ENCODE measurements at places on chromosomes 3 and 15. TPM values are rescaled to one million over a fixed set of nuclear protein-coding genes. Genes with fewer than 3 reads are reported as not detected.
A peak's percentile ranks its signal among the peaks of the same experiment; 100 is the strongest.

GRCh38 chr3:184610245-184610871 is 48.8 kb downstream of the EPHB3 start:
- DNase-seq = no peak

DNA sequence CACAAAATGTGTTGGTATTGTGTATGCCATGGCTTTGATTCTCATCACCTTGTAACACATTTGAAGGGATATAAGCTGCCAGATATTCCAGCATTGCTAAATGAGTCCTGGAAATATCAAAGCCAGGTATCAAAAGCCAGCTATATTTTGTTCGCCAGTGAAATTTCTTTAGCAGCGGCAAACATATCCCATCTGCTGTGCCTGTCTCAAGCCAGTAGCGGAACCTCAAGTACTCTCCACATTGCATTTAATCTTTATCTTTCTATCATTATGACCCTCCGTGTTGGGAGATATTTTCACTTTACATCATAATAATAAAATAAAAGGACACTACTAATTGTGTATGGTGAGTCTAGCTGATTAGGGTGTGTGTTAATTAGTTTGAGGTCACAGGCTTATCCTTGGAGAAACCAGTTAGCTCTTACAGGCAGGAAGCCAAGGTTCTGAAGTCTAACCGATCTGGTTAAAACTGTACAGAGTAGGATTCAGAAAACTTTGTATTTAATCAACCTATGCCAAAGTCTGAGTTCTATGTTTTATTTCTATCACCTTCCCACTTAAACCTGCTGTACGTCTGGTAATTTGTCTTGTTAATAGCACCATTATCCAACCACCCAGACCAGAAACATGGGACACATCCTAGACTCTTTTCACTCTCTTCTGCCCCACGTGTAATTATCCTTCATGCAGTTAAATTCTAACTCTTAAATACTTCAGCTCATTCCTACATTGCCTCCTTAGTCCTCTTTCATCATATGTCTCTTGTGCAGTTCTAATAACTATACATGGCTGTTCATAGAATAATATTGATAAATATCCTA is 14.5 kb downstream of the TIPARP start:
- no peak for DNase-seq

DNA sequence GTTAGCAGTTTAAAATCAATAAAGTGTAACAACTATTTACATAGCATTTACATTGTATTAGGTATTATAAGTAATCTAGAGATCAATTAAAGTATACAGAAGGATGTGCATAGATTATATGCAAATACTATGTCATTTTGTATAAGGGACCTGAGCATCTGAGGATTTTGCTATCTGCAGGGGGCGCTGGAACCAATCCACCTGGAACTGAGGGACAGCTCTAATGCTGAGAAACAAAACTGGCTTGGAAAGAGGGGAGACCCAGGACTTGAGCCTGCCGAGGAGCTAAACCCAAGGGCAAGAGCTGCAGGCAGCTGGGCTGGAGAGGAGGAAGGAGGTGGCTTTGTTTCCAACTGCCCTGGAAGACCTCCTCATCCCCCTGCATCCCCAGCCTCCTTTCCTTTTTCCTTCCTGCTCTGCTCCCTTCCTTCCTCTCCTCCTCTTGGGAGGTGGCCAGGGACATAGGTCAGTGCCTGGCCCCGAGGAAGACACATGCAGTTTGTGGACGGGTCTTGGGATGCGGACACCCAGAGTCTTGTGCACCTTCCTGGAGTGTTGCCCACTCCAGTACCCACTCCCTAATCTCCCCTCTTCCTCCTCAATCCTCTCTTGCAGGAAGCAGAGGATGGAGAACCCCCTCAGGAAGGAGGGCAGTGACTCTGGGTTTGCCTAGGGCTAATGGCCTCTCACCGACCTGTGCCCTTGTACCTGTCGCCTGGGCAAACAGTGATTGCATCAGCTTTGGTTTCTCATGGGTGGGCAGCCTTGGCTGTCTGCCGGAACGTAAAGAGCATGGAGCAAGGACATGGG is 825 bp upstream of the RTP3 start:
- DNase-seq = peak; percentile 57

GRCh38 chr3:86988235-86988634 is 2.7 kb downstream of the VGLL3 start:
- no peak for DNase-seq

GRCh38 chr3:16614033-16615031 is 9.1 kb upstream of the DAZL start:
- DNase-seq = no peak

DNA sequence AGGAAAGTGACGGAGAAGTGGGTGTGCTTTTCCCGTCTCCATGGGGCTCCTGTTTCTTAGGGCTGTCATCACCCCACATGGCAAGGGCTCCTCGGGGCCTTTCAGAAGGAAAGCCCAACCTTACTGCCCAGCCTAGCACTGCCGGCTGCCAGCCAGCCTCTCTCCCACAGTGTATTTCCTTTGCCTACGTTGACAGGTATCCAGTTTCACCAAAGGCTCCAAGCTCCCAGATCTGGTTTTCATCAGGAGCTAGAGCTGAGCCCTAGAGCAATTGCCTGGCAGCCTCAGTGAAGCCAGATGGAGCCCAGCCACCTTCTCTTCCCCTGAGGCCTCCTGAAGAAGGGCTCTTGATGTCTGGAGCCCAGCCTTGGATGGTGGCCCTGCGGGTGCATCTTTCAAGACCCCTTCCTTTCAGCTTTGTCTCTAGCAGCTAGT is 20.2 kb downstream of the CRABP1 start:
- DNase-seq = no peak

GRCh38 chr15:61474796-61475195 is 245.7 kb upstream of the RORA start:
- no peak for DNase-seq

GRCh38 chr3:164360738-164361406 is 717.4 kb downstream of the SI start:
- no peak for DNase-seq

DNA sequence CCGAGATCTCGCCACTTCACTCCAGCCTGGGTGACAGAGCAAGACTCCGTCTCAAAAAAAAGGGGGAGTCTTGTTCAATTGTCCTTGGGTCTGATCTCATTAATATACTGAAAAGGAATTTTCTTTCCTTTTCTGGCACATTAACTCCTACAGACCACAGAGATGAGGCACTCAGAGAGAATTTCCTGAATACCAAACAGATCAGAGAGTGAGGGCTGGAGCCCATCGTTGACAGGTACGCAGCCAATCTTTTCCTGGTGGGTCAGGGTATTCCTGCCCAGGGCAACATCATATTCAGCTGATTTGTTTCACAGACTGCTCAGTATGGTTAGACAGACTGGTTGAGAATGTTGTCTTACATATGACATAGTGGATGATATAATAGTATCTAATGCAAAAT is 82.8 kb upstream of the TNFSF10 start:
- DNase-seq = no peak

DNA sequence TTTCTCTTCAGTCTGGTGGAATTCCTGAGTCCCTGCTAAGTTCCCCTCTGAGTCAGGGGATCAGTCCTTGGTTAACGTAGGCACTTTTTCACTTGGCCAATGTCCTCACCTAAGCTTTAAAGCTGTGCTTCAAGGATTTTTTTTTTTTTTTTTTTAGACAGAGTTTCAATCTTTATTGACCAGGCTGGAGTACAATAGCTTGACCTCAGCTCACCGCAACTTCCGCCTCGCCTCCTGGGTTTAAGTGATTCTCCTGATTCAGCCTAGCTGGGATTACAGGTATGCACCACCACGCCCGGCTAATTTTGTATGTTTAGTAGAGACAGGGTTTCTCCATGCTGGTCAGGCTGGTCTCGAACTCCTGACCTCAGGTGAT is 220.3 kb downstream of the STT3B start:
- DNase-seq = no peak

DNA sequence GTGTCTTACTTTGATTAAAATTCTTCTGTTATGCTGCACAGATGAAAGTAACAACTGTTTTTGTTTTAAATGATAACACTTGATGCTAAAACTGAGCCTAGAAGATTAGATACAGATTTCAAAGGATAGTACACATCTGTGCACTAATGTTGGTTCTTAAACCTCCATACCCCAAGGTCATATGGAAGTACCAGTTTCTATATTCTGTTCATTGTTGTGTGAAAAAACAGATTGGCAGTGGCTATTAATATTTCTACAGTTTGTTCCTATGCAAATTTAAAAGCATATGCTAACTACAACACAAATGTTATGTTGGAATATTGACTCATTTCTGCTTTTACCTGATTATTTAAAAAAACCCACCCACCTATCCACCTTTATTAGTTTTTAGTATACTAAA is 32.0 kb upstream of the GBE1 start:
- DNase-seq = no peak

DNA sequence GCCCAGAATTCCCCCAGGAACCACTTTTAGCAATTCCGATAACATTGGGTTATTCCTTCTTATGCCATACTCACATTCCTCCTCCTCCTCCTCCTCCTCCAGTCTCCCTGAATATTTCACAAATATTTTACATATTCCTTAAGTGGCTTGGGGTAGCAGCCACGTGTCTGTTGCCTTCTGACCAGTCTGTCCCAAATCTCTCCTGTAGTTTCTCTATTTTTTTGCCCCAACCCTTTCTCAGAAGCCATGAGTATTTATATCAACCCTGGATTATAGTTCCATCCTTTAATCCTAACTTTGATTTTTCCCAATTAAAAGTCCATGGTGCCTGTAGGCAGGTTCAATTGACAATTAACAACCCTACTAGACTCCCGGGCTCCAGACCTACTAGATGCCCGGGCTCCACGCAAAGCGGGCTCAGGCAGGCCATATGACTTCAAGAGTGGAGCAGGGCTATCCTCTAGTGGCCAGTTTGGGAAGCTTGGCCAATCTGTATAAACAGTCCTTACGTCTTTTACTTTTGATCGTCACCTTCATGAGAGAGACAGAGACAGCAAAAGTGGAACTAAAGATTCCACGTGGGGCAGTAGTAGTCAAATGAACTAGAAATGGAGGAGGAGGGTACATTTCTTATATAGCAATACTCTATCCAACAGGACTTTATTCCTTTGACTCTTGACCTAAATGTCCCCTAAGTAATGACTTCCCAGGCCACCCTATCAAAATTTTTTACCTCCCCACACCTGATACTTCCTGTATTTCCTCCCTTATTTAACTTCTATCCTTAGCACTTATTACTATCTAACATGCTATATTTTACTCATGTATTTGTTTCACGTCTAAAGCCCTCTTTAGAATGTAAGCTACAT is 69.7 kb downstream of the USF3 start:
- DNase-seq = peak; percentile 18

DNA sequence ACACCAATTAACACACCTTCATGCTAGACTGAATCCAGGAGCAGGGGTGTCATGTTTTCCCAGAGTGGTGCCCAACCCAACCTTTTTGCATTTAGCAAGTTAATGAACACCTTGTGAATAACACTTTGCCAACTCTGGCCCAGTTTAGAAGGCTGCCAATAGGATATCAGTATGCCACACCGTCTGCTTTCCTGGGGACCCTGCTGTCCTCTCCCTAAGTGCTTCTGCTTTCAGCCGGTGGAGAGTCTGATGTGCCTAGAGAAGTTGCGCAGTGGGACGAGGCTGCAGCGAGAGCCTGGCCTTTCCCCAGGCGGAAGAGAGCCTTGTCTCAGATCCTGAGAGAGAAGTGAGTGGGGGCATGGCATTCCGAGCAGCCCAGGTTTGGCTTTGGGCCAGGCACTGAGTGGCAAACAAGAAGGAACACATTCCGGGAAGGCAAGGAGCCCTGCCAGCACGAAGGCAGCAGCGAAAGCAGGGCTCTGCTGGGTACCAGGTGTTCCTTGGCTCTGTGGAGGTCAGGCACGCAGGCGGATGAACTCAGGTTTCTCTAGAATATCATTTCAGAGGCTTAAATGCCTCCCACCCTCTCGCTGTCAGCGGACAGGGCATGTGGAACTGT is 36.9 kb downstream of the SENP8 start:
- no peak for DNase-seq

DNA sequence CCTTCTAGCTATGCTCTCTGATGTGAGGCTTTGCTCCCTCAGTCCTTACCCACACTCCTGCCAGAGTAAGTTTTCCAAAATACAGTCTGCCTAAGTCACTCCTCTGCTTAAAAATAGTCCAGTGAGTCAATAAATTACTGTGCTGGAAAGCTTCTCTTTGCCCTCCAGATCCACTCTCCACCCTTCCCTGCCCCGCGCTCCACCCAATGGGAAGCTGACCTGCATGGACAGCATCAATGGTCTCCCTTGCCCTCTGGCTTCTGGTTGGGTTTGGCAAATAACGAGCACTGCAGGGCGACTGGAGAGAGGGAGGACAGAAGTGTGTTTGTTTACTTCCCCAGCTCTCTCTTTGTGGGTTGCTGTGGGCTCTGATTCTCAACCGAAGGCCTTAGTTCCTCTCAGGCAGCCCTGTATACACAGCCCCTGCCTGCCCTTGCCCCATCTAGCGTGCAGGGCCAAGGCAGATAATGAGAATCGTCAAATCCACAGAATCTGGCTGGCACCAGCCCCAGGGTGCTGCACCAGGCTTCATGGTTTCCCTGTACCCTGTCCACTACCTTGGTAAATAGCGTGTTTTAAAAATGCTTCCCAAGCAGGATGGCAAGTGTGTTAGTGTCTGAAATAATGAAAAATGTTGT is 110.4 kb downstream of the ADAMTSL3 start:
- DNase-seq = no peak

GRCh38 chr3:104750581-104750980 is 616.1 kb upstream of the ALCAM start:
- no peak for DNase-seq

- no peak for DNase-seq
Observed at GRCh38 chr3:66934041-66934440, 64.1 kb upstream of the KBTBD8 start.

DNA sequence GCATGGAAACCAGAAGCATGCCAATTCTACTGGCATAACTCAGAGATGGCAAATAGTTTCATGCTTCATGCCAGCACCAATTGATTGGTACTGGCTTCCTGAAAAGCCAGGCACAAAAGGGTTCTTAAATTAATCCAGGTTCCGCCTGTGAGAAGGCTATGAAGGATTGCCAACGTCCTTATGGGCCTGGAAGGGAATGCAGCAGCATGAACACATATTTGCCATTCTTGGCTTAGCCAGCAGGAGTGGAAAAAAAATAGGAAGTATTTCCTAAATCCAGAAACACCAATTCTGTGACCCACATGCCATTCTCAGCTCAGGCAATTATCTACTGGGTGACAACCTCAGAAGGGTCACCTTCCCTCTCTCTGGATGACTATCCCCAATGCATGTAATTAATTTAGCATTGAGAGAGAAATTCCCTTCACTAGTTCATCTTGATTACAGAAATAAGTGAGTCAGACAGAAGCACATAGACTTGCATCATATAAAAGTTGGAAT is 36.0 kb downstream of the ADAMTS9 start:
- no peak for DNase-seq

DNA sequence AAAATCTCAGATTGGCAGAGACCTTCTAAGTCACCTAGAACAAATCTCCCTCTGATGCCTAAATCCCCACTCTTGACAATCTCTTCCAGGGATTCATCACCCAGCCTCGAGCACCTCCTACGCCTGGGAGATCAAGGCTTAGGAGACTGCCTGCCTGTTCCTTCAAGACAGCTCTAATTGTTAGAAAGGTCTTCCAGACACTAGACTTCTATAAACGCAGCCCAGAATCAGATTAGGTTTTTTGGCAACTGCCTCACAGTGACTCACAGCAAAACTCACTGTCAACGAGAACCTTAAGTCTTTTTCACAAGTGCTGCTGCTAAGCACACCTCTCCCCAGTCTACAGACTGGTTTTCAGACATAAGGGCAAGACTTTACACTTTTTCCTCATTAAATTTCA is 23.1 kb downstream of the SRGAP3 start:
- DNase-seq = no peak

GRCh38 chr3:8301977-8302735 is 199.5 kb upstream of the LMCD1 start:
- no peak for DNase-seq

The SPINT1 gene
- total RNA-seq = 2.1 TPM

The CD86 gene
- not detected for total RNA-seq

The MIX23 gene
- 14.1 TPM for total RNA-seq

The TMC3 gene
- total RNA-seq = not detected

The C3orf85 gene
- not detected for total RNA-seq

The B2M gene
- 7,793 TPM for total RNA-seq
